GM18507 (cell line): ENCODE measurements at places on chromosomes 6 and 20.

DNA sequence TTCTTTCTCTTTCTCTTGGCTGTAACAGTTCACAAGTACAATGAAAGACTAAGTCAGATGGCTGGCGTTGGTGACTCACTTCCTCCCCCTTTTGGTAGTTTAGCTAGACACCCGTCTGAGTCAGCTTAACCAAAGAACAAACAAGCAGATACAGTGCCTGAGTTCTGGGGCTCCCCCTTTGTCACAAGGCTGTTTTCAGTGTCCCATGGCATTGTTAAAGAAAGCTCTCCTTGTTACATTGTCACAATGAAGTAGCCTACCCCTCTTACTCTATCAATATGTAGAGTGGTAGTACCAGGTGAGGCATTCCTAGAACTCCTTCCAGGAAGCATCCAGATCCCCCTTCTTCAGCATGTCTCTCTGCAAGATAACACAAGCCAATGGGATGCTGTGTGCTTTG lies 38.6 kb downstream of the KIAA0408 start:
- peak; percentile 44 for DNase-seq

GRCh38 chr20:33604991-33605370 lies 57.1 kb upstream of the C20orf144 start:
- DNase-seq, result no peak

DNA sequence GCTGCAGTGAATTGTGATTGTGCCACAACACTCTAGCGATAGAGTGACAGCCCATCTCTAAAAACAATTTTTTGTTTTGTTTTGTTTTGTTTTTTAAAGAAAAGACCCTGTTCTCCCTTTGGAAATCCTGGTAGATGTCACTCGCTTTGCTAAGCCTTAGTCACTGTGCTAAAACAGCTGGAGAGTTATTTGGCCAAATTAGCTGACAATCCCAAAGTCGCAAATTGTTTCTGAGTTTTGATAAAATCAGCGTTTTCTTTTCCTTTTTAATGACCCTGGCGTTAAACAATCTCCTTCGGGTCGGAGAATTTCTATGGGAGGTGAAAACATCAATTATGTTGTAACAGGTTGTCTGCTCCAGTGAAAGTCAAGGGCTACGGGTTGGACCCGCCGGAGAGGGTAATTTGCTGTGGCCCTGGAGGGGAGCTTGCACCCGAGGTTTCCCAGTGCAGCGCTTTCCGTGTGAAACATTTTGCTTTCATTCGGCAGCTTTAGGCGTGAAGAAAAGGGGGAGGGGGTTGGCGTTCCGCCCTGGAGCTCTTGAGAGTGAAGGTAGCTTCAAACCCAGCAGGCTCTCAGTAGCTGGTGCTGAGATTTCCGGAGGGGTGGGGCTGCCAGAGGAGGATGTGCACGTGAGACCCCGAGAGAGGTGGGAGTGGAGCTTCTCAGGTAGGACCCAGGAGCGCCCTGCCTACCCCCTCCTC lies 296.6 kb downstream of the PHACTR1 start:
- no peak for DNase-seq

- no peak for DNase-seq
Measured at GRCh38 chr20:23061734-23062561, 12.5 kb upstream of the THBD start.

DNA sequence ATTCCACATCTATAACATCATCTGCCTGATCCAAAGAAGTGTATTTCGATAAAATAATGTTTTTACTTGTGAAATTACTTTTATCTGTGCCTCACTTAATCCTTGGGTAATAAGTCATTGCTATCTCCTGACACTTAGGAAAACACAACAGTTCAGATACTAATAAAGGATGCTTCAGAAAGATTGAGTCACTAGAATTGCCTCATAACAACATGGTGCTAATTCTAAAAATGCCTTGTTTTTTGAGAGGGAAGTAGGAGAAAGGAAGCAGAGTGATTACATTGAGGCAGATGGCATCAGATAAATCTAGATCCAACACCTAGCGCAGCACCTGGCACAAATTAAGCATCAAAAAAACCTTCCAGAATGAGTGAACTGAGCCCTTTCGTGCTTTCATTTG lies 69.0 kb downstream of the NCOA7 start:
- DNase-seq, result no peak
